Fibroblast of lung (primary cell): ENCODE measurements at places on chromosomes 3 and 15. TPM values are rescaled to one million over a fixed set of nuclear protein-coding genes. Genes with fewer than 3 reads are reported as not detected.
A peak's percentile ranks its signal among the peaks of the same experiment; 100 is the strongest.

The ZIC4 gene
- total RNA-seq, result not detected in 2 replicates

DNA sequence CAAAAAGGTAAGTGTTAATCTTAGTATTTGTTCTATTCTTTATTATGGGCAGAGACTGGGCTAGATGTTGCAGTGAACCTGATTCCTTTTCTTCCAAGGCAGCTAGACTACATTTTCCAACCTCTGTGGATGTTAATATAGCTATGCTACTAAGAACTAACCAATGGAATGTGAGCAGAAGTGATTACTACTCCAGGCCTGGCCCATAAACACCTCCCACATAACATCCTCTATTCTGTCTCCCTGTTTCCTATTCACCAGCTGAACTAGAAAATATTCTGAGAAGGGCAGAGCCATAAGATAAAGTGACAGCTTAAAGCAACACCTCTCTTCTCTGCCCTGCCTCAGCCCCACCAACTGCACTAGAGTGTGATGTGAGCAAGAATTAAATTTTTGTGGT, 29.4 kb downstream of the CD200R1L start:
- peak; percentile 34 for DNase-seq

The TGM4 gene
- not detected in 2 replicates for total RNA-seq

DNA sequence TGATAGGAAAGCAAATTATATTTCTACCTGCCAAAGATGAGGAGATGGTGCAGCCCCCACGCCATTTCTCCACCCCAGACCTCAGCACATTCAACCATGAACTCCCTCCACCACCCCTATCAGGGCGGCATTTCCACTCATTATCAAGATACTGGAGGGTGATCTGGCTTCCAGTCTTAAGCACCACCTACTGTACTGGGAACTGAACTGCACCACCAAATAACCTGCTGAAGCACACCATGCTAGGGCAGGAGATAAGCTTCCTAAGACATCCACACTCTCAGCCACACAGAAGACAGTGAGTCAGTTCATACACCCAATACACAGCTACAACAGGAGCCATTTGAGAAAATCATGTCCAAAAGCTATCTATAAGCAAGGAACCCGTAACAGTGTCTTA, 98.8 kb downstream of the FGF7 start:
- DNase-seq, result peak; percentile 6

The KLF13 gene
- 28.5 and 39.6 TPM in 2 replicates for total RNA-seq

- DNase-seq, result peak; percentile 30
These were observed at the start of gene PCBP4 for GRCh38 chr3:51967384-51968169. TSS of gene PCBP4 (minus strand) at chr3:51967454. CDS start at chr3:51961240, 6,214 bp downstream.

GRCh38 chr15:38563723-38564519, 693 bp downstream of the RASGRP1 start:
- DNase-seq, result peak; percentile 37
